ENCODE measurements at places on chromosomes 4 and X.

- no peak for DNase-seq
Observed at GRCh38 chrX:77900688-77901087, 1.4 kb downstream of the COX7B start.

DNA sequence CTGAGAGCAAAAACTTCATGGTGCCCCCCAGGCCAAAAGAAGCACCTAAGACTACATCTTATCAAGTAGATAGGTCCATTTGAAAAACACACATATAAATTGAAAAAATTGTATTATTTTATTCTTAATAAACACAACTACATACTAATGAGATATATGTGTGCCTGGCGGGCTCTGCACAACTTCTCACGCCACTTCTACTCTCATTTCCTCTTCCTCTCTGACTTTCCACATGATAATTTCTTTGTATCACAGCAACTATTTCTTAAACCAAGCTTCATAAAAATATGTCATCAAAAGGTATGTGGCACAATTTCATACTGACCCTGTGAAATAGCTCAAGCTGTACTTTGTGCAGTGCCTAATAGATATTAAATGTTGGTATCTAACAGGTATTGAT is 10.7 kb upstream of the NPY2R start:
- DNase-seq = no peak

- no peak for DNase-seq
Observed at GRCh38 chr4:185344743-185345538, 50.8 kb downstream of the LRP2BP start.

GRCh38 chrX:82765811-82766210 is 742.3 kb upstream of the POU3F4 start:
- DNase-seq = no peak

- no peak for DNase-seq
Observed at GRCh38 chr4:74105656-74106280, 6.8 kb upstream of the CXCL2 start.

DNA sequence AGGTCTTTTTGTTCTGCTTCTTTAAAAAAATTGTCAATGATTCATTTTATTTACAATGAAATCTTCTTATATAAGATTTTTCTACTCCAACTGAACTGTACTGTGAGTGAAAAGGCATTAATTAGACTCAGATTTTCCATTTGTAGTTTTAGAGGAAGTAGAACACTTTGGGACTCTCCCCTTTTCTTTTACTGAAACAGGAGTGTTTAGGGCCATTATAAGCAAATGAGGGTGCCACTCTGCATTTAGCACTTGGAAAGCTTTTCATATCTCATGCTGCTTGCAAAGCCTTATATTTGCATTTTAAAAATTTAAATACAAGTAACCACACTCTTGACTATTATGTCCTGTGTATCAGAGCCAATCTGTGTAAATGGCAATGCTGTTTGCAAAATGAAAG is 584.3 kb downstream of the KLHL13 start:
- no peak for DNase-seq

DNA sequence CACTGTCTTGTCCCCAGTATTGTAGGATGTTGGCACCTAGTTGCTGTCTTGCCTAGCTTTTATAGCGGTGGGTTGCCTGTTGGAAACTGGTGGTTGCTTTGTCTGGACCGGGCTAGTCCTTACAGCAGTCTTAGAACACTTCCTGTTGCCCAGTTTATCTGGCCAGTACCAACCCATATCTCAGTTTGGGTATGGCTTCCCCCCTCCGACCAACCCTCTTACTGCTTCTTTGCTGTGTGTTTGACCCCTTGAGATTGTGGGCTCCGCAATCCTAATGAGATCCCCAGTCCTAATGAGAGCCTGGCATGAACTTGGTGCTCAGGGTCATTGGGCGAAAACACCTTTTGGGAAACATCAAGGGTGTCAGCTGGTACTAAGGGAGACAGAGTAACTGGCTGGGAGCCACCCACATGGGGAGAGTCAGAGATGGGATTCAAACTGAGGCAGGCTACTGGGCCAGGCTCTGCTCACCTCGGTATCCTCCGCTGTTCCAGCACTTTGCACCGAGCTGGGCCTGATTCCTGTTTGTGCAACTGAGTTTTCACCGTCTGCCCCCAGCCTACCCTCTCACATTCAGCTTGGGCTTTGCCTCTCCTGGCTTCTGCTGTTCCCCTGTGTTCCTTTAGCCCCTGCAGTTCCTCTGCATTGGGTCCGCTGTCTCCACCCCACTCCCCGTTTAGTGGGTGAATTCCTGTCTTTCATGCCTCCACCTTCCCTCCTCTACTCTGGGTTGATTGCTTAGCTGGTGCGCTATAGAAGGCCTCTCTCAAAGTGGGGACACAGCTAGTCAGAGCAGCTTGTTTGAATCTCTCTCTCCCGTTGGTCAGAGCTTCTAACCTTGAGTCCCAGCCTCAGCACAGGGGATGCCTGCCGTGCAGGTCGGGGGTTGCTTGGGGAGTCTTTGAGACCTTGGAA is 1.6 kb downstream of the TBC1D14 start:
- DNase-seq = no peak

DNA sequence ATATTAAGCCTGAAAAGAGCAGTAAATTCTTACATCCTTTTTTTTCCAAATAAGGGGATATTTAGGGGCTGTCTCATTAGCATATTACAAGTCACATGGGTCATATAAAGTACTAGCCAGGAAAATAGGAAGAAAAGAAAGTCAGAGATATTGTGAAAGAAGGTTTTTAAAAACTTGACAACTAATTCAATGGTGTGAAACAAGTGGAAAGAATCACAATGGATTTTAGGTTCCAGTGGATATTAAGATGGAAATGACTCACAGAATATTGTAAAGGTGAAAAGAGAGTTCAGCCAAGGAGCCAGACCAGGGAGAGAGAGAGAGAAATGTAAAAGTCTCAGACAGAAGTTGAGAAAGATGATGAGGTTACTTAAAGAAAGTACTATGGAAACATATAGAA is 297.2 kb downstream of the IQCM start:
- DNase-seq = no peak
